ENCODE measurements at places on chromosomes 13 and 19.

GRCh38 chr19:53172889-53173288 lies 14.0 kb upstream of the ZNF347 start:
- no peak for DNase-seq

GRCh38 chr19:9498183-9498902 lies at the start of gene ZNF560:
Gene ZNF560 (minus strand): TSS chr19:9498616. CDS start chr19:9475313, 23,303 bp downstream.
- no peak for DNase-seq

DNA sequence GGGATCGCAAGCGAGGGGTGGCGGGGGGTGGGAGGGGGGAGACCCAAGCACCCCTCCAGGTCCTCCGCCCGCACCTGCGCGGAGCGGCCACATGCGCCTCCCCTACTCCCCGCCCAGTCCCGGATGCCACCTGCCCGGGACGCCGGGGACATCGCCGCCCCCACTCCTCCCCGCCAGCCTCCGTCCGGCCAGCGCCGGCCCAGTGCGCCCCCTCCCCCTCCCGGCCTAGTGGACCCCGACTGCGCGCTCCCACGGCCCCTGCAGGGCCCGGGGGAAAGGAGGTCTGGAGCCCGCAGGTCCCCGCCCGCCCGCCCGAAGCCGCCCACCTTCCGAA lies 263 bp downstream of the RHPN2 start:
- no peak for DNase-seq

GRCh38 chr13:26962671-26963070 lies 202.1 kb upstream of the GPR12 start:
- DNase-seq, result no peak

GRCh38 chr13:112713517-112714253 lies 23.8 kb downstream of the ATP11A start:
- no peak for DNase-seq

All from stimulated activated CD8-positive, alpha-beta memory T cell treated with anti-CD3 and anti-CD28 coated beads, Interleukin-7, amount 100 ng/mL, for 24 hours (primary cell).